ENCODE measurements at places on chromosomes 3 and 15.
A peak's percentile ranks its signal among the peaks of the same experiment; 100 is the strongest.

- DNase-seq, result peak; percentile 73
These were observed 528.8 kb upstream of the NAALADL2 start for GRCh38 chr3:174330303-174330702.

GRCh38 chr15:83300826-83301225, 16.4 kb upstream of the BNC1 start:
- DNase-seq, result no peak

DNA sequence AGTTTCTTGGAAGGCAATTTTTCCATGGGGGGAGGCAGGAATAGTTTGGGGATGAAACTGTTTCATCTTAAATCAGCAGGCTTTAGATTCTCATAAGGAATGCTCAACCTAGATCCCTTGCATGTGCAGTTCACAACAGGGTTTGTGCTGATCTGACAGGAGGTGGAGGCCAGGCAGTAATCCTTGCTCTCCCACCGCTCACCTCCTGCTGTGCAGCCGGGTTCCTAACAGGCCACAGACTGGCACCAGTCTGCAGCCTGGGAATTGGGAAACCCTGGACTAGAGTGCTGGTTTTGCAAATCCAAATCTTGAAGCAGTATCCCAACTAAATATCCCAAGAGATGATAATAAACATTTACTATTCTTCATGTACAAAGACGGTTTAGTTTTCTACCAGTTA, 256.3 kb upstream of the TMCO5A start:
- no peak for DNase-seq

GRCh38 chr15:68414206-68414555, 17.8 kb downstream of the ITGA11 start:
- DNase-seq, result no peak

DNA sequence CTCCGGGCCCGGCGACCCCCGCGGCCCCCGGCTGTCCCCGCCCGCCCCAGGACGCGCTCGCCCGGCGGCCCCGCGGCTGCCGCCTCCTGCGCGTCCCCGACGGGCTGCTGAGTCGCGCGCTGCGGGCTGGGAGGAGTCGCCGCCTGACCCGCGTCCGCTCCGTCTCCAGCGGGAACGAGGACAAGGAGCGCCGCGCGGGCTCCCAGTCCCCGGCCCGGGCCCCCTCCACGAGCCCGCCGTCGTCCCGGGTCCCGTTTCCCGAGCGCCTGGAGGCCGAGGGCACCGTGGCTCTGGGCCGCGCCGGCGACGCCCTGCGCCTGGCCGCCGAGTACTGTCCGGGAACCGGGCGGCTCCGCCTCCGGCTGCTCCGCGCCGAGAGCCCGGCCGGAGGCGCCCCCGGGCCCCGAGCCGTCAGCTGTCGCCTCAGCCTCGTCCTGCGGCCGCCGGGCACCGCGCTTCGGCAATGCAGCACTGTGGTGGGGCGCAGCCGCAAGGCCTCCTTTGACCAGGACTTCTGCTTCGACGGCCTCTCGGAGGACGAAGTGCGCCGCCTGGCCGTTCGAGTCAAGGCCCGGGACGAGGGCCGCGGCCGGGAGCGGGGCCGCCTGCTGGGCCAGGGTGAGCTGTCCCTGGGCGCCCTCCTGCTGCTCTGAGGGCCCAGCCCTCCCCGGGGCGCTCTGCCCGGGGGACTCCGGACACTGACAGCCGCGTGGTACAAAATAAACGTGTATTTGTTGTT, 1.5 kb downstream of the C2CD4A start:
- no peak for DNase-seq

GRCh38 chr15:101526890-101527289, 37.4 kb upstream of the PCSK6 start:
- no peak for DNase-seq

DNA sequence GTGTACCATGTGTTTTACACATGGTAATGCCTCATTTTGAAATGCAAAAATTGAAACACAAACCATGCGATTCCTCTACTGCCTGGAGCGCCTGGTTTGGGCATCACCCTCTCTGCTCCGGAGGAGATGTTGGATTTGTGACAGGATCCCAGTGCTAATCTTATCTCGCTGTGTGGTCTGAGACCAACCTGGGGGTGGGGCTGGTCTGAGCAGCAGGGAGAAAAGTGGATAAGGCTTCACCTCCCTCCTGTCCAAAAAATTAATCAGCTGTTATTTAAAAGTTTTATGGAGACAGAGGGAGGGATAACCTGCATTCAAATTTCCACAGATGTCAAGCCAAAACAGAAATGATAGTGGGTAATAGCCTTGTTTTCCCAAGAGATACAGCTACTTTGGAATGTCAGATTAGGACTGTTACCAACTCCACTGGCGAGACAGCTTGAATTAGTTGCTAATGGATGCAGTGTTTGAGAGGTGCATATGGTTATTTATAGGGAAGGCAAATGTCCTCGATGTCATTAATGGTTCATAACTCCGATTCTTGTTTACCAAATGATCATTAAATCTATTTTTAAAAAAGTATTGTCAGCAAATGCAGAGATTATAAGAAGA, 54.0 kb upstream of the SKOR1 start:
- DNase-seq, result no peak

DNA sequence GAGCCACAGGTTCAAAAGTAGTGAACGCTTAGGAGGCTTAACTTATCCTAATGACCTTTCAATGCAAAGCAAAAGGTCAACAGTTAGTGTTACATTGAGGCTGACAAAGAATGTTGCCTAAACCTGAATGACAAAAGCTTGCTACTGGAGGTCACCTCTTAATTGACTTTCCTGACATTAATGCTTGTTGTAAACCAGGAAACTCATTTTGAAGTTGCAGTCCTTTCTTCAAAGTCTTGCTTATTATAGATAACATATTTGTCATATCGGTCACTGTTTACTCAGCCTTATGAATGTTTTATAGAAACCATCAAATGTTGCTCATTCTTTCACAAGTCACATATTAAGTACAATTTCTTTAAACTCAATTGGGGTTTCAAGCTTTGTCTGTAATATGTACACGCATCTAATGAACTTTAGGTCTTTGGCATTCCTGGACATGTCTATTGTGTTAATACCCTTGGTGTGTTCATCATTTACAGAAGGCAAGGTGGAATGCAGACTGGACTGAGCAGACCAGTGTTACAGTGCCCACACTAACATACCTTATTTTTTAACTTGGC, 488.2 kb upstream of the NECTIN3 start:
- DNase-seq, result no peak

DNA sequence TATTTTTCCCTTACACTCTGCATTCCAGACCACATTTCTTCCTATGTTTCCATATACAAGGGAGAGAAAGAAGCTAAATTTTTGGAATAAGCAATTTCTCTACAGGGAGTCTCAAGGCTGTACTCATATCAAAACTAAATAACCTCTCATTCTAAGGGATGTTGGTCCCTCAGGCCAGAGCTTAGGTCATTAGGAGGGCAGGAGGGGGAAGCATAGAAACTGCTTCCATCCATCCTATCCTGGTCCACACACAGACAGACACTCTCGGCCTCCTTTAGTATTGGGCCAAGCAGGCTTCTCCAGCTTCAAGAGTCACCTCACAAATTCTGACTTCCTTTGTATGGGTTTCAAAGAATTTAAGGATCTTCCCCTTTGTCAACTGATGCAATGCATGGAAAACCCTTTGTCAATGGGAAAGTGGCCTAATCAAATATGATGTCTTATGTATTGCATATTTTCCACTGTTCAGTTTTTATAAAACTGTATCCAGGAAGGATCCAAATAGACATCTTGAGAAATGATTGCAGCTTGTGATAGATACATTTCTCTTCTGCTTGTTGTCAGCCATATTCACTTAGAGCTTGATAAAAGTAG, 140.7 kb upstream of the RARB start:
- DNase-seq, result no peak

Data from HFF-Myc (cell line).